ENCODE measurements at places on chromosomes 6 and 20. TPM values are rescaled to one million over a fixed set of nuclear protein-coding genes. Genes with fewer than 3 reads are reported as not detected.

CCM2L gene
- total RNA-seq, result 0.56 TPM

SULF2 gene
- 20.7 TPM for total RNA-seq

NR2E1 gene
- total RNA-seq, result 0.03 TPM

DZANK1 gene
- 2.8 TPM for total RNA-seq

LZTS3 gene
- 2.7 TPM for total RNA-seq

FKBP1C gene
- total RNA-seq, result 2.0 TPM

NRSN1 gene
- not detected for total RNA-seq
